ENCODE measurements at places on chromosomes 6 and 20. TPM values are rescaled to one million over a fixed set of nuclear protein-coding genes. Genes with fewer than 3 reads are reported as not detected.

Gene NKX2-2
- not detected for polyA plus RNA-seq

Gene DOP1A
- polyA plus RNA-seq: 14.6 TPM

GRCh38 chr6:1554476-1555310, 55.0 kb upstream of the FOXC1 start:
- DNase-seq: no peak

Gene SUMO4
- polyA plus RNA-seq: not detected

GRCh38 chr20:61159957-61160686, 91.9 kb upstream of the CDH4 start:
- DNase-seq: no peak

DNA sequence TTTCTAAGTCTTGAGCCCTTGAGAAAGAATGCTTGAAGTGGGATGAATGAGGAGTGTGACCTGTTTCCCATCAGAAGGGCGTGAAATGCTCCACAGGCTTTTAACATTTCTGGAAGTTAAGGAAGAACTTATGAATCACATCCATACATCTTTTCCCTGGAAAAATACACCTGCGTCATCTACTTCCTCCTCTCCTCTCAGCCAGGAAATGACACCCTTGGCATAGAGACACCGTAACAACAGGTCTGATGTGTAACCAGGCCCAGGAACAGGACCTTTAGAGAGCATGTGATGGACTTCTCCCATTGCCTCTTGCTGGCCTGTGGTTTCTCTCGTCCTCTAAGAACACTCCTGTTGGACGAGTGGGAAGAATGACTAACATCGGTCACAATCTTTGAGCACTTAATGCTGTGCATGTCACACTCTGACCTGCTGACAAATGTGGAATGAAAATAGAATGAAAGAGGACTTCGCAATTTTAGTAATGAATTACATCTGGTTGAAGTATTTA, 28.5 kb upstream of the CITED2 start:
- no peak for DNase-seq

Gene ZNF165
- polyA plus RNA-seq: 0.14 TPM

DNA sequence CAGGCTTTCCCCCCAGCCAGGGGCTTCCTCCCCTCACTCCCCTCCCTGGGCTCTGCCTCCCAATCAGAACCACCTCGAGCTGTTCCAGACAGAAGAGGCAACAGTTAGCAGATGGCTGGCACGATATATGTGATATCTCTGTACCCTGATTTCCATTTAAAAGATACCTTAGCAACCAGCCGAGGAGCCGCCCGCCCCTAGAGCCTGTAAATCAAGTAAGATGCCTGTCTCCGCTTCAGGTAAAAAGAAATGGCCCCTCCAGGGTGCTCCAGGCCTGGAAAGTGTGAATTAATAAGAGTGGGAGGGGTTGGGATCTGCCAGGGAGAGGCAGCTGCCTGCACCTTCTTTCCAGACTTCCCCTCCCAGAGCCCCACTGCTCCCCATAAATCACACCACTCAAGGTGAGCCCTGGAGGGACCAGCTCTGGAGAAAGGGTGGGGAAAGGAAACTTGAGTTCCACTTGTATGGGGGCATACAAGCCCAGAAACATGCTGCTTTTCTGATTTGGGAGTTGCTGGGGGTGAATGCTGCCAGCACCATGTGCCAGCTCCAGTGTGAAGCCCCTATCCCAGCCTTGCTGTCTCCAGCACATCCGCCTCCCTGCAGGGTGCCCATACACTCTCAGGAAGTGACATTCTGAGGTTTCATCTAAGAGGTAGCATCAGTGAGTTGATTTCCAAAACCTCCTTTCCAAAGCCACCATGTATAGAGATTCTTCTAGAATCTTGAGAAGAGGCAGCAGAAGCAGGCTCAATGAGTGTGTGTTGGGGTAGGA, 148.0 kb downstream of the LRFN2 start:
- no peak for DNase-seq

- DNase-seq: no peak
Measured at GRCh38 chr6:132400555-132400882, 756 bp downstream of the MOXD1 start.

Gene CCM2L
- polyA plus RNA-seq: not detected

Gene F13A1
- polyA plus RNA-seq: not detected
